NCI-H2029 (cell line): ENCODE measurements at places on chromosomes 6 and 20.

DNA sequence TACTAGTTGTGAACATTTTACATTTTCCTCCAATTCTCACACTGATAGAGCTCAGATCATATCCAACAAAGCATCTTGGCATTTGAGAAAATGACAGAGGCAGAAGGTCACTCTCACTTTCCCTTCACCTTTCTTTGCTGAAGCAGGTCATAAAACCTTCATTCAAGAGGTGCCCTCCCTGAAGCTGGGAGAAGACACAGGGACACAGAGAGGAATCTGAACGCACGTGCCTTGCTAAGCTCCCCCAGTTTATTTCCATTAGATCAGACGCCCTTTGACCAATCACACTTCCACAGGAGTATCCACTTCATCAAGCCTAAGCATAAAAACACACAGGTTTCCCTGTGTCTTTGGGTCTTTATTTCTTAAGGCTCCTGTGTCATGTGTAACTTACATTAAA, 9.2 kb upstream of the MBOAT1 start:
- no peak for DNase-seq

- DNase-seq, result no peak
Measured at GRCh38 chr6:21037453-21037852, 503.2 kb downstream of the CDKAL1 start.

- no peak for DNase-seq
Measured at GRCh38 chr6:114649298-114649697, 306.5 kb upstream of the HS3ST5 start.

DNA sequence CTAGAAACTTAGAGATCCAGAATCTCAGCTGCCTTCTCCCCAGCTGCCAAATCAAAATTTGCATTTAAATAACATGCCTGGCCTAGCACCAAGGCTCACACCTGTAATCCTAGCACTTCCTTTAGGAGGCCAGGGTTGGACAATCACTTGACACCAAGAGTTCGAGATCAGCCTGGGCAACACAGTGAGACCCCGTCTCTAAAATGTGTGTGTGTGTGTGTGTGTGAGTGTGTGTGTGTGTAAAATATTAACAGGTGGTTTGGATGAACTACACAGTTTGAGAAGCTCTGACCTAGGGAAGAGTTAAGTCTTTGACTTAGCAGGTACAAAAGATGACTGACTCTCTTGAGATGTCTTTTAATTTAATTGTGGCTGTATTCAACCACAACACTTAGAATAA, 20.2 kb upstream of the CD2AP start:
- no peak for DNase-seq

- DNase-seq, result no peak
Measured at GRCh38 chr6:148790404-148790803, 43.6 kb downstream of the UST start.

- no peak for DNase-seq
Measured at GRCh38 chr20:8711501-8711900, 357.4 kb upstream of the PLCB4 start.

DNA sequence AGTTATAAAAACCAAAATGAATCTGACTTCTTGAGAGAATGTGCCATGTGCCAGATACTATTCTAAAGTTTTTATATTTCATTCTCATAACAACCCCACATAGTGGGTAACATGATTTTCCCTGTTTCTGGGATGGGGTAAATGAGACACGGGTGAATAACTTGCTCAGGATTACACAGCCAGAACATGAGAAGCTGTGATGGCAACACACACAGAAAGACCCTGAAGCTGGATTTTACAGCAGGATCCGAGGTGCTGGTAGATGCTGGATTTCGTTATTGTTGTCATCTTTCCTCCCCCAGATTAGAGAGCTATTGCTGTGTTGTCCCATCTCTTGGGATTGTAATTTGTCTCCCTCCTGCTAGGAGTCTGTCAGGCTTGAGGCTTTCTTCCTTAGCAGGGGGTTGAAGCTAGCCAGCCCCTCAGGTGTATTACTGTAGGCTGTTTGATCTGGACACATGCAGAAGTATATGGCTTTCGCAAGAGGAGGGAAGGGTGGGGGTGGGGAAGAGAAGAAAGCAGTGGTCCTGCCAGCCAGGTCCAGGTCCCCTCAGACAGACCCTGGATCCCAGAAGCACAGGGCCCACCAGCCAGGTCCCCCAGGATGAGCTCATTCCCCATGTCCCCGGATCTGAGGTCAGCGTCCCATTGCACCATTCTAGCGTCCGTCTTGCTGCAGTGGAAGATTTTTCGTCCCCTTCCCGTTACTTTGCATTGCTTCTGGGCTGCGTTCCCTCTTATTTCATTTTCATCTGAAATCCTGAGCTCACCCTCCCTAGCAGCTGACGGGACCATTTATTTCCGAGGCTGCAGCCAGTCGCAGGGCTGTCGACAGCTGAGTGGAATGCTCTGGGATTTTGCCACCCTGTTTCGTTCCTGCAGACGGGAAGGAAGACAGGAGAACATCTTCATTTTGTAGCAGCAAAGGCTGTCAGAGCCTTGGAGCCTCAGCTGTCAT, 7.3 kb upstream of the KCNG1 start:
- DNase-seq, result no peak

- no peak for DNase-seq
Measured at GRCh38 chr20:58070664-58071196, 157.7 kb downstream of the ANKRD60 start.
